ENCODE measurements at places on chromosomes 2 and 18. TPM values are rescaled to one million over a fixed set of nuclear protein-coding genes. Genes with fewer than 3 reads are reported as not detected.

GRCh38 chr2:143148011-143148410 is 18.8 kb downstream of the ARHGAP15 start:
- H3K27ac ChIP-seq: no peak overlapping the region
- H3K4me1 ChIP-seq: no peaks in the 10 kb centered on the region
- H3K36me3 ChIP-seq: no peaks in the 10 kb centered on the region
- H3K4me3 ChIP-seq: no peak overlapping the region
- no peak for DNase-seq

DNA sequence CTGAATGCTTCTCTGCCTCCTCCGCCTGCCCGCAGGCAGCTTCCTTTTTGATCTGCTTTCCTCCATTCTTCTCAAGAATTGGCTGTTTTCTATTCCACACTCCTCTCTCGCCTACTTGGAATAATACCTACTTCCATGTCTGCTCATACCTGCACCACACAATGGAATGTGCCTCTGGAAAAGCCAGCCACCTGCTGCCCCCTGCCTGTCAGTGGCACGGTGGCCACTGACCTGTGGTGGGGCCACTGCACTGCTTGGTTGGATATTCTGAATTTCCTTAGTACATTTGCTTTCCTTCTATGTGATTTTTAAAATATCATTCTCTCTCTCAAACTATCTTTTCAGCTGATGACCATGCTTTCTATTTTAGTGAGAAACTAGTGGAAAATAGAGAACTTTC is 406.9 kb downstream of the DCDC2C start:
- H3K27ac ChIP-seq: no peak overlapping the region
- no peaks in the 10 kb centered on the region for H3K4me1 ChIP-seq
- no peaks in the 10 kb centered on the region for H3K27me3 ChIP-seq
- no peak for DNase-seq

MOB4 gene
- 23.5 TPM for total RNA-seq

DNA sequence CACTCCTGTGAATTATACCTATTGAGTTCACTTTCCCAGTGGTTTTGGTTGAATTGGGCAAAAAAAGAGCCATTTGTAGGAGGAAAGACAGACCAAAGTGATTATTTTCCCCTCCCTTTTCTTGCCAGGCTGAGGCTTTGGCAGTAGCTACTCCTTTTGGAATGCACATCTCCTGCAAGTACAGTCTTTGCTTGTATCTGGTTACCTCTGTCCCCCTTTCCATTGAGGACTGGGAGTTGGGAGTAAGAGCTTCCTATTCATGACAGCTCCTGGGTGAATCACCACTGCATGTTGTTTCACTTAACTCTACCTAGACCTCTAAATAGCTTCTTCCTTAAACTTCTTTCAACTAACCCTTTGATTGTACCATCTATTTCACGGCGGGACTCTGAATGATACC is 695.3 kb upstream of the ZNF804A start:
- H3K4me1 ChIP-seq: no peaks in the 10 kb centered on the region
- H3K36me3 ChIP-seq: no peaks in the 10 kb centered on the region
- DNase-seq: no peak
- no peak overlapping the region for H3K27ac ChIP-seq
- no peak overlapping the region for H3K4me3 ChIP-seq

GRCh38 chr2:34241905-34242762 is 643.0 kb upstream of the FAM98A start:
- no peak overlapping the region for H3K27ac ChIP-seq
- H3K4me3 ChIP-seq: no peak overlapping the region
- DNase-seq: no peak
- no peaks in the 10 kb centered on the region for H3K4me1 ChIP-seq
- no peaks in the 10 kb centered on the region for H3K27me3 ChIP-seq

DNA sequence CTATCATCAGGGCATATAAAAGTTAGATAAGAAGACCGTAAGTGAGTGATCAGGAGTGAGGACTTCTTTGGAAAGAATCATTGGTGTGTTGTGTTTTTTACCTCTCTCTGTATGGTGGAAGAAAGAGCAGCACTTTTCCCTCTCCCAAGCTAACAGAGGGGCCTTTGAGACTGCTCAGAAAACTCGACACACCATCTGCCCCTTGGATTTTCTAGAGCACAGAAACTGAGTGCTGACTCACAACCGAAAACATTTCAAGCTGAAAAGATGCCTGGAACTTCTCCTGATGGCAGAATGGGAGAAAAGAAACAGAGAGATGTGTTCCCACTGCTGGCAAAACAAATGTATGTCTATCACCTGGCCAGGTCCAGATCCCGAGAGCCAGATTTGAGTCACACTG is 156.6 kb downstream of the DNAH7 start:
- no peaks in the 10 kb centered on the region for H3K4me1 ChIP-seq
- H3K4me3 ChIP-seq: no peak overlapping the region
- H3K27ac ChIP-seq: no peak overlapping the region
- DNase-seq: no peak

GRCh38 chr2:123695426-123695825 is 329.7 kb upstream of the CNTNAP5 start:
- H3K4me3 ChIP-seq: no peak overlapping the region
- no peak overlapping the region for H3K27ac ChIP-seq
- no peak for DNase-seq
- H3K4me1 ChIP-seq: no peaks in the 10 kb centered on the region
- no peaks in the 10 kb centered on the region for H3K36me3 ChIP-seq
- no peaks in the 10 kb centered on the region for H3K27me3 ChIP-seq

GRCh38 chr18:54351186-54351585 is 6.5 kb downstream of the STARD6 start:
- no peaks in the 10 kb centered on the region for H3K36me3 ChIP-seq
- no peak for DNase-seq
- H3K27me3 ChIP-seq: no peaks in the 10 kb centered on the region
- H3K27ac ChIP-seq: no peak overlapping the region
- no peaks in the 10 kb centered on the region for H3K4me1 ChIP-seq
- H3K4me3 ChIP-seq: no peak overlapping the region

DNA sequence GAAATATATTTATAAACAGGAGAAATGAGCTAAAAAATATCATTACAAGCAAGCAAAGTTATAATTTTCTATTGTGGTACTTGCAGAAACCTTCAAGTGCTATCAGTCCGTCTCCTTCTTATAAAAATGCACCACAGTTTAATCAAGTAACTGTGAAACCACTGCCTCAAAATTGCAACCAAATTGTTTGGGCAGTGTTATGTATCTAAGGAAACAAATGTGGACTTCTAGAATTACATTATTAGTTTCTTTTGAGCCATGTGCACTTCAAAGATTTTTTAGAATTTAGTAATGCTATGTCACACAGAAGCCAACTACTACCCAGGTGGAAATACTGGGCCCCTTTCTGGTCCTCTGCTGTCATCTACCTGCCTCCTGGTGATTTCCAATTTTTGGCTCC is 495.6 kb downstream of the NYAP2 start:
- DNase-seq: no peak
- H3K27me3 ChIP-seq: no peaks in the 10 kb centered on the region
- H3K4me3 ChIP-seq: no peak overlapping the region
- H3K27ac ChIP-seq: no peak overlapping the region

Measured in right atrium auricular region (tissue), 2 donors.